ENCODE measurements at places on chromosomes 13 and 19.

- DNase-seq: no peak
Observed at GRCh38 chr19:12752056-12752781, 628 bp downstream of the BEST2 start.

GRCh38 chr19:597406-598315, 8.0 kb downstream of the HCN2 start:
- no peak for DNase-seq

GRCh38 chr13:43782686-43783085, 4.1 kb downstream of the ENOX1 start:
- no peak for DNase-seq

- DNase-seq: no peak
Observed at GRCh38 chr13:49820591-49821215, 28.2 kb upstream of the KPNA3 start.

- DNase-seq: no peak
Observed at GRCh38 chr19:7213628-7214323, 80.4 kb downstream of the INSR start.

- no peak for DNase-seq
Observed at GRCh38 chr19:1155352-1156304, 18.4 kb downstream of the SBNO2 start.

DNA sequence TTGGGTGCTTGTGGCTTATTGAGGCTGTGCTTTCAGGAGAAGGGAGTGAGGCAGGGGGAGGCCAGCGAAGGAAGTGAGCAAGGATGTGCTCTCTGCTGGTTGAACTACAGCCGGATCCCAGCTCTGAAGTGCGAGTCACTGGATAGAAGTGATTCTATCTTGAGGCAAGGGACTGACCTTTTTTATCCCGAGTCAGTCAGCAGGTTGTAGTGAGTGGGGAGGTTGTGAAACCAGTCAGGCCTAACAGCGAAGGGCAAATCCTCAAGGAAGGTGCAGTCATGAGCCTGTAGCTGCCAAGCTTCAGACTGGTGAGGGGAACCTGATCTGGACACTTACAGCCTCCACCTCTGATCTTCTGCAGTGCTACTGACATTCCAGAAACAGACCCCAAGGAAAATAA, 18.6 kb downstream of the SCEL start:
- no peak for DNase-seq

DNA sequence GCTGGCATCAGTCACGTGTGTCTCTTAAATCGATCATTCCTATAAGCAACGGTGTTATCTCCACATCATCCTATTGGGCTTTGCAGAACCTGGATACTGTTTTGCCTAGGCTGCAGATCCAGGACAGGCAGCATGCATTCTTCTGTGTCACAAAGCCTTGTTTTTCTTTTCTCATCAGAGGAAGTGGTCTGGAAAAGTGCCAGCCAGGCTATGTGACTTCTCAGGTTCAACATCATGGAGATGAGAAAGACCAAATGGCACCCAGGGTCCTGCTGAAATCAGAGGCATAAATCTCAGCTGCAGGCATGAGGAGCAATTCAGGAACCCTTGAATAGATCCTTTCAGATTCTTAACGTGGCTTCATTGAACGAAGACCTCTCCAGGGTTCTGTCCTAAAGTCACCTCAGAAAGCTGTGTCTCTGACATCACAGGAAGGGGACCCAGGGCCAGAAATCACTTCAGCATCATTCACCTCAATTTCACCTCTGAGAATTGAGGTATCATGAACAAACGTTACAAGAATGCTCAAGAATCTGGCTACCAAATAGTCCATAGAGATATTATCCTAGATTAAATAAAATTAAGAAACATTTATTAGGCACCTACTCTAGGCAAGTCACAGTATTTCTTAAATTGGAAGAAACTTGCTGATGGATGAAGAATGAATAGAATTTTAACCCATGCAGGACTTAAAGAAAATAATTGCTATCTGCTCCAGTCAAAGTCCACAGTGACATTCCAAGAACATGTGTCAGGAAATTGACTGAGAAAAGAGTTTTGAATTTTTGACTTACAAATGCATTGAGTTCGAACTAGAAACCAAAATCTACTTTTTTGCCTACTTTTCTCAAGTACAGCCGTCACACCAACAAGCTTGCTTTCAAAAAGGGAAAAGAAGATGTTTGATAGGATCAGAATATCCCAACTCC, 124.1 kb downstream of the COG6 start:
- no peak for DNase-seq

GRCh38 chr13:70623239-70623638, 515.0 kb upstream of the KLHL1 start:
- DNase-seq: no peak

- no peak for DNase-seq
Observed at GRCh38 chr19:10018263-10018662, 5.0 kb downstream of the RDH8 start.

GRCh38 chr19:35888398-35888797, 11.9 kb downstream of the NFKBID start:
- no peak for DNase-seq

GRCh38 chr19:40224342-40225150, 1.9 kb downstream of the CCNP start:
- DNase-seq: no peak
